Panc1 (cell line): ENCODE measurements at places on chromosomes 2 and 18. TPM values are rescaled to one million over a fixed set of nuclear protein-coding genes. Genes with fewer than 3 reads are reported as not detected.

The NCKAP5 gene
- total RNA-seq = 0.10 TPM

The C18orf54 gene
- 7.5 TPM for total RNA-seq

The BCL2 gene
- 0.72 TPM for total RNA-seq

The MARCHF4 gene
- 1.3 TPM for total RNA-seq

The IL36B gene
- total RNA-seq = not detected

The MTCL1 gene
- 50.1 TPM for total RNA-seq

The SCN3A gene
- total RNA-seq = not detected

The C2orf66 gene
- total RNA-seq = 0.33 TPM

The GPD2 gene
- 27.5 TPM for total RNA-seq

The FAM110C gene
- total RNA-seq = 0.13 TPM

The RAD51AP2 gene
- not detected for total RNA-seq

The ERBB4 gene
- total RNA-seq = 0.15 TPM

The FAM124B gene
- total RNA-seq = 0.08 TPM

The SLC14A1 gene
- 1.2 TPM for total RNA-seq

The PTCD3 gene
- total RNA-seq = 93.9 TPM

The C1GALT1C1L gene
- 0.54 TPM for total RNA-seq
